T-cell (primary cell): ENCODE measurements at places on chromosomes 6 and 20. TPM values are rescaled to one million over a fixed set of nuclear protein-coding genes. Genes with fewer than 3 reads are reported as not detected.

DNA sequence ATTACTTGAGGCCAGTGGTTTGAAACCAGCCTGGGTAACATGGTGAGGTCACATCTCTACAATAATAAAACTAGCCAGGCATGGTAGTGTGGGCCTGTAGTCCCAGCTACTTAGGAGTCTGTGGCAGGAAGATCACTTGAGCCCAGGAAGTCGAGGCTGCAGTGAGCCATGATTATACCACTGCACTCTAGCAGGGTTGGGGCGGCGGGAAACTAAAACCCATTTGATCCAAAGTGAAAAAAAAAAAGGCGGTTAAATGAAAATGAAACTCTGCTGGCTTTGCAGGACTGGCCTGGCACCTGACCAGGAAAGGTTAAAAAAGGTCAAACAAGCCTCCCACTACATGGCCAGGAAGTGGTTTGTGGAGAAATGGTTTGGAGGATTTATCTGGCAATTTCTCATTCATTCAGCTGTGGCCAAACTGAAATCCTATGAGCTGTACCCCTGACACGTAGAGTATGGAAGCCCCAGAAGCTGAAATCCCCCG is 36.6 kb downstream of the MTRES1 start:
- H3K27ac ChIP-seq, result no peak overlapping the region
- H3K4me1 ChIP-seq, result peaks cover 2% of the 10 kb centered on the region
- no peaks in the 10 kb centered on the region for H3K36me3 ChIP-seq
- no peak overlapping the region for H3K4me3 ChIP-seq
- DNase-seq, result no peak
- no peaks in the 10 kb centered on the region for H3K27me3 ChIP-seq

GRCh38 chr20:33811776-33812151 is 616 bp downstream of the CHMP4B start:
- H3K36me3 ChIP-seq, result no peaks in the 10 kb centered on the region
- DNase-seq, result peak; percentile 6
- H3K4me3 ChIP-seq, result peak overlapping the region; percentile 90
- no peaks in the 10 kb centered on the region for H3K27me3 ChIP-seq

The ZNF133 gene
- total RNA-seq, result 14.6 TPM

GRCh38 chr6:108777536-108777935 is 70.7 kb upstream of the ARMC2 start:
- H3K36me3 ChIP-seq, result no peaks in the 10 kb centered on the region
- no peak for DNase-seq
- H3K27me3 ChIP-seq, result peaks cover 5% of the 10 kb centered on the region
- H3K4me1 ChIP-seq, result peaks cover 9% of the 10 kb centered on the region

The DEFB119 gene
- not detected for total RNA-seq
